ENCODE measurements at places on chromosomes 2 and 18. TPM values are rescaled to one million over a fixed set of nuclear protein-coding genes. Genes with fewer than 3 reads are reported as not detected.

GRCh38 chr2:88195246-88195645 lies 25.1 kb downstream of the THNSL2 start:
- H3K4me1 ChIP-seq = no peaks in the 10 kb centered on the region
- no peak overlapping the region for H3K4me3 ChIP-seq
- H3K27me3 ChIP-seq = no peaks in the 10 kb centered on the region
- no peak overlapping the region for H3K27ac ChIP-seq
- no peaks in the 10 kb centered on the region for H3K36me3 ChIP-seq
- no peak for DNase-seq

- no peaks in the 10 kb centered on the region for H3K36me3 ChIP-seq
- peak overlapping the region; percentile 96 for H3K27ac ChIP-seq
- DNase-seq = no peak
- H3K4me1 ChIP-seq = peaks cover 24% of the 10 kb centered on the region
- no peaks in the 10 kb centered on the region for H3K27me3 ChIP-seq
Measured at GRCh38 chr2:38077431-38077769, 1.4 kb upstream of the CYP1B1 start.

DNA sequence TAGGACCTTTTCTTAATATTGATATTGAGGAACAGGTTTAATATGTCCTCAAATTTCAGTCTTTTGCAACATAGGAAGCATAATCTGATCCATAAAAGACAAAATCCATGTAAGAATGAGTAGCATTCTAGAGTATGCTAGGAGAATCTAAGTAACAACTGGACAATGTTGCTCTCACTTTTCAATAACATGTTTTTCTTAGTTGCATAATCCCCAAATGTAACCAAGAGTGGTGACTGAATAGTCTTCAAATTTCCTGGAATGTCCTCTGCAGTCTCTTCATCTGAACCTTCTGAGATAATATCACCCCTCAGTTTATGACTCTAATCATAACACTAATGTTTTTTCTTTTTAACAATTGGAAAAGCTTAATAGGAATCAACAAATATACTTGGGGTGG lies 110.0 kb upstream of the ZEB2 start:
- H3K4me3 ChIP-seq = no peak overlapping the region
- H3K36me3 ChIP-seq = no peaks in the 10 kb centered on the region
- DNase-seq = no peak
- H3K27me3 ChIP-seq = no peaks in the 10 kb centered on the region

- H3K27me3 ChIP-seq = no peaks in the 10 kb centered on the region
- no peak overlapping the region for H3K4me3 ChIP-seq
- peak; percentile 49 for DNase-seq
- H3K4me1 ChIP-seq = no peaks in the 10 kb centered on the region
- no peak overlapping the region for H3K27ac ChIP-seq
- H3K36me3 ChIP-seq = no peaks in the 10 kb centered on the region
Measured at GRCh38 chr2:67840460-67841068, 222.2 kb downstream of the C1D start.

GRCh38 chr18:3411327-3411726 lies 38.6 kb upstream of the TGIF1 start:
- no peaks in the 10 kb centered on the region for H3K4me1 ChIP-seq
- no peaks in the 10 kb centered on the region for H3K27me3 ChIP-seq
- no peak overlapping the region for H3K27ac ChIP-seq
- no peak overlapping the region for H3K4me3 ChIP-seq
- no peak for DNase-seq

DNA sequence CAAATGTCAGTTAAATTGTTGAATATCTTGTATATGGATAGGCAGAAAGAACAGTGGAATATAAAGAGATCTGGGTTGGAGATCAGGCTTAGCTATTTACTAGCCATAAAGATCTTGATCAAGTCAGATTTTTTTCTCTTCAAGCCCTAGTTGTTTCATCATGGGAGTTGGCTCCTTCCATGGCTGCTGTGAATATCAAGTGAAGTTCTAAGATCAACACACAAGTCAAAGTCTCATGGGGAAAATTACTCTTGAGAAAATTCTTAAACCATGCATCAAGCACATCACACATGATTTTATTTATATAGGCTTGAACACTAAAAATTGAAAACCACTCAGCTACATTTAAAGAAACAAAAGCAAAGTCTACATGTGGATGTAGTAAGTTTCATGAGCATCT lies 79.8 kb downstream of the C1D start:
- no peak overlapping the region for H3K27ac ChIP-seq
- H3K4me3 ChIP-seq = no peak overlapping the region
- H3K27me3 ChIP-seq = peaks cover 2% of the 10 kb centered on the region

DNA sequence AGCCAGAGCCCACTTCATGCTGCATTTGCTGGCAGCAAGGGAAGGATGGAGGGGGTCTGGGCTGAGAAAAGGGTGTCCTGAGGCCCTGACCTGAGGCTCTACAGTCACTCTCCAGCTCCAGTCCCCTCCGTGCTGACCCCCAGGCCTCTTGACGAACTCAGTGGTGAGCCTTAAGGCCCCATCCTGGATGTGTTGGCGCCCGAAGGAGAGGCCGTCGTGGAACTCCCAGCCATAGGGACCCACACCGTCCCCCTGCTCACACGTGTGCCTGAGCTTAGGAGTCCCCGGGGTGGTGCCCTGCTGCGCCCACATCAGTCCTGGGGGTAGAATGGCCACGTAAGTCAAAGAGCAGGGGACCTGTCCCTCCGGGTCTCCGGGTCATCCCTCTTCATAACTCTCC lies 776 bp downstream of the MOGS start:
- peak overlapping the region; percentile 91 for H3K4me3 ChIP-seq
- H3K4me1 ChIP-seq = peaks cover 3% of the 10 kb centered on the region
- peaks cover 11% of the 10 kb centered on the region for H3K36me3 ChIP-seq
- peak overlapping the region; percentile 15 for H3K27ac ChIP-seq
- no peaks in the 10 kb centered on the region for H3K27me3 ChIP-seq
- DNase-seq = no peak

DNA sequence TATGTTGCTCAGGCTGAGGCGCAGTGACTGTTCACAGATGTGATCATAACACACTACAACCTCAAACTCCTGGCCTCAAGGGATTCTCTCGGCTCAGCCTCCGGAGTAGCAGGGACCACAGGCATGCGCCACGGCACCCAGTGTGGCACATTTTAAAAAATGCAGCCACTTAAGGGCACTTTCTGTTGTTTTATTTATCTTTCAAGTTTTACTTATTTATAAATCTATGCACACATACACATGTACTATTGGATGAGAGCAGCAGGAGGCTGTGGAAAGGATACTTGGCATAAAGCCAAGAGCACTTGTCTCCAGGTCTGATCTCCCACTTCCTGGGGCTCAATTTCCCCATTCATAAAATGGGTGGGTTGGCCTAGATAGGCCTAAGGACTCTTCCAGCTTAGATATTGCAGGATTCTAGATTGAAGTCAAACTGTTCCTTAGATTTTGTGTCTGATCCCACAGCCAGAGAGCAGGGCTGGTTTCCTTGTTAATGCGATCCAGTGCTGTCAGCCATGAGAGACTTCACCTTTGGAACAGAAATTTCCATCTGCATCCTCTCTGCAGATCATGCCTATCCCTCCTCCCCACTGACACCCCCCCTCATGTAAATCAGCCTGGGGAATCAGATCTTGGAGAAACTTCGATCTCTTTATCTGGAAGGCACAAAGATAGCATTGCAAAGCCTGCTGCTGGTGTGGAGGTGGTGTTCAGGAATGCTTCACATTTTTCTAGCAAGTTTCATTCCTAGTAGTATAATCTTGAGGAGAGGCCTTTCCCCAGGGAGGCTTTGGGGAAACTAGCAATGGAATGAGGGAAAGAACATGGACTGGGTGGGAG lies 24.7 kb downstream of the PCBP1 start:
- no peaks in the 10 kb centered on the region for H3K4me1 ChIP-seq
- no peak overlapping the region for H3K4me3 ChIP-seq
- no peak for DNase-seq
- no peaks in the 10 kb centered on the region for H3K36me3 ChIP-seq

- no peaks in the 10 kb centered on the region for H3K4me1 ChIP-seq
- peaks cover 7% of the 10 kb centered on the region for H3K27me3 ChIP-seq
- H3K27ac ChIP-seq = no peak overlapping the region
Measured at GRCh38 chr2:105615305-105615704, 129.4 kb upstream of the NCK2 start.

- no peaks in the 10 kb centered on the region for H3K27me3 ChIP-seq
- no peak for DNase-seq
- no peak overlapping the region for H3K4me3 ChIP-seq
Measured at GRCh38 chr2:237184192-237184918, 98.7 kb downstream of the COPS8 start.

GRCh38 chr2:185006481-185006880 lies 408.2 kb downstream of the ZNF804A start:
- H3K27ac ChIP-seq = no peak overlapping the region
- no peaks in the 10 kb centered on the region for H3K27me3 ChIP-seq
- no peaks in the 10 kb centered on the region for H3K36me3 ChIP-seq
- no peak for DNase-seq

DNA sequence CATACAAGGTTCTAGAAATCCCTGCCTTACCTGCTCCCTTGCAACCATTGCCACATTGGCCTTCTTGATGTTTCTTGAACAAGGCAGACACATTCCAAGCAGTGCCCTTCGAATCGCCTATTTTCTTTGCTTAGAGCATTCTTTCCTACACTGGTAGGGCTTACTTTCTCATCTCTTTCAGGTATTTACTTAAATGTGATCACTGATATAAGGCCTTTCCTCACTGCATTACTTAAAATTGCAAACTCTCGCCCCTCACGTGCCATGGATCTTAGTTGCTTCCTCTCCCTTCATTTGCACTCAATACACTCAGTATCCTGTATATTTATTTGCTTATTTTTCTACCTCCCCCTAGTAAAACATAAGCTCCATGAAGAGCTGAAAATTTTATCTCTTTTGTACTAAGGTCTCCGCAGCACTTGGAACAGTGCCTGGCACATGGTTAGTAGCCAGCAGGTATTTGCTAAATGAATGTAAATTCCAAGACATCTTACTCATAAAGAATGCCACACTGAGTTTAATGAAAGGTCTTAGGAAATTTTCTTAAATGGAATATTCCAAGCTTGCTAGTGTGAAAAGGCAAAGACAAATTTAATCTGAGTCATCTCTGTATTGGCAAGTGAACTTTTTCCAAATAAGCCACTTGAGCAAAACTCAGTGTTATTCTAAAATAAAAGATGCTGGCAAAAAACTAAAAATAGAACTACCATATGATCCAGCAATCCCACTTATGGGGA lies 42.4 kb upstream of the FIGN start:
- H3K27me3 ChIP-seq = no peaks in the 10 kb centered on the region
- no peak overlapping the region for H3K4me3 ChIP-seq
- no peaks in the 10 kb centered on the region for H3K36me3 ChIP-seq
- H3K4me1 ChIP-seq = peaks cover 14% of the 10 kb centered on the region
- DNase-seq = no peak
- H3K27ac ChIP-seq = no peak overlapping the region

DNA sequence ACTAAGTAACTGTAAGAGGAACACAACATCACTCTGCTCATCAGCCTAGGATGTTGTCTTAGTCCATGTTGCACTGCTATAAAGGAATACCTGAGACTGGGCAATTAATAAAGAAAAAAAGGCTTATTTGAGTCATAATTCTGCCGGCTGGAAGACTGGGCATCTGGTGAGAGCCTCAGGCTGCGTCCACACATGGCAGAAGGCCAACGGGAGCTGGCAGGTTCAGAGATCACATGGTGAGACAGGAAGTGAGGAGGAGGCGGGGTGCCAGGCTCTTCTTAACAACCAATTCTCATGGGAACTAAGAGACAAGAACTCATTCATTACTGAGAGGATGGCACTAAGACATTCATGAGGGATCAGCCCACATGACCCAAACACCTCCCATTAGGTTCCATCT lies 46.8 kb downstream of the EPG5 start:
- no peaks in the 10 kb centered on the region for H3K27me3 ChIP-seq
- no peak overlapping the region for H3K4me3 ChIP-seq
- H3K27ac ChIP-seq = no peak overlapping the region
- peaks cover 52% of the 10 kb centered on the region for H3K36me3 ChIP-seq
- no peak for DNase-seq

DNA sequence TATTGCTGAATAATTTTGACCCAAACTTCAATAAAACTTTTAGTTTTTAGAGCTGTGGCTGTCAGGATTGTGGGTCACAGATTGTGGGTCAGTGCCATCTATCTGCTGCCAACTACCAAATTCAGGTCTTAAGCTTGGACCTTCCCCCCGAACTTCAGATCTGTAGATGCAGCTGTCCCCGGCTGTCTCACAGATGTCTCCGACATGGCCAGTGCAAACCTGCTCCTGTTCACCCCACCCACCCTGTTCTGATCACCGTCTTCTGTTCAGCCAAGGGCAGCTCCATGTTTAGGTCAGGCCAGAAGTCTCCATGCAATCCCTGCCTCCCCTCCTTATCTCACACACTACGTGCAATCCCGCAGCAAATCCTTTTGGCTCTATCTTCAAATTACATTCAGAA lies 175.0 kb downstream of the PRKCE start:
- H3K27ac ChIP-seq = no peak overlapping the region
- H3K27me3 ChIP-seq = no peaks in the 10 kb centered on the region
- H3K4me3 ChIP-seq = no peak overlapping the region
- DNase-seq = no peak
- H3K4me1 ChIP-seq = peaks cover 25% of the 10 kb centered on the region

DNA sequence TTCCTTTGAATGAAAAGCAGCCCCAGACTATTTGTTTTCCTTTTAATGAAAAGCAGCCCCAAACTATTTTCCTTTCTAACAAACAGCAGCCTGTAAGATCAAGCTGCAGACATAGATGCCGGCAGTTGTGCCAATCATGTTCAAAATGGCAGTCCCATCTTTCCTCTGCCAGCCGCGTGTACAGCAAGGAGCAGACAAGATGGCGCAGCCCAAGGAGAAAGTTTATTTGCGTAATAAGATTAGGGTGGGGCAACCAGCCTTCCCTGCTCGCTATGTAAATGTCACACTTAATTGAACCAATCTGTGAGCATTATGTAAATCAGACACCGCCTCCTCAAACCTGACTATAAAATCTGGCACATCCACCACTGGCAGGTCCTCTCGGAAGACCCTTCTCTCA lies 226.0 kb downstream of the TGIF1 start:
- no peak overlapping the region for H3K27ac ChIP-seq
- no peak overlapping the region for H3K4me3 ChIP-seq
- DNase-seq = no peak
- H3K27me3 ChIP-seq = no peaks in the 10 kb centered on the region

GRCh38 chr2:158505448-158505934 lies 48.7 kb downstream of the PKP4 start:
- H3K27me3 ChIP-seq = no peaks in the 10 kb centered on the region
- no peak overlapping the region for H3K4me3 ChIP-seq
- no peak overlapping the region for H3K27ac ChIP-seq
- H3K4me1 ChIP-seq = peaks cover 5% of the 10 kb centered on the region

GRCh38 chr2:155546721-155547555 lies 785.6 kb downstream of the NR4A2 start:
- DNase-seq = no peak
- H3K27ac ChIP-seq = no peak overlapping the region
- no peaks in the 10 kb centered on the region for H3K27me3 ChIP-seq
- no peaks in the 10 kb centered on the region for H3K4me1 ChIP-seq
- no peaks in the 10 kb centered on the region for H3K36me3 ChIP-seq
- peak overlapping the region; percentile 32 for H3K4me3 ChIP-seq

Gene ASB18
- not detected for polyA plus RNA-seq

Gene METTL4
- 1.9 TPM for polyA plus RNA-seq

Gene FEZ2
- 11.9 TPM for polyA plus RNA-seq

Gene HOXD12
- polyA plus RNA-seq = not detected

Gene CDK5R2
- polyA plus RNA-seq = not detected

Gene SLC5A7
- polyA plus RNA-seq = not detected
